ENCODE measurements at places on chromosomes 5 and 9.

DNA sequence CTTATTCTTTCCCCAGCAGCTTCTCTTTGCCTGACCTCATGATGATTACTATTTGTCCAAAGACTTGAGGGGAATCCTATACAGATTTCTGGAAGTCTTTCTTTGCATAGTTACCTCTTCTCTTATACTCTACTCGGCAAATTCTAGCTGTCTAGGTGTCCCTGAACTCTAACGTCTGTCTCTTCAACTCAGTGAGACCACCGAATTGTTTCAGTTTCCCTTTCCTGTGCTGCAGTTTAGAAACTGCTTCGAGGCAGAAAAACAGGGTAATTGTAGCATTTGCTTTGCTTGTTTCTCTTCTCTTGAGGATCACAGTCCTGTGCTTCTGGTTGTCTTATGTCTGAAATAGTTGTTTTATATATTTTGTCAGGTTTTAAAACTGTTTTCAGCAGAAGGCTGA lies 14.8 kb downstream of the LVRN start:
- no peak for DNase-seq

- DNase-seq: no peak
Observed at GRCh38 chr9:26551971-26552370, 340.6 kb downstream of the CAAP1 start.

GRCh38 chr5:171312129-171312974 lies 3.3 kb downstream of the TLX3 start:
- no peak for DNase-seq

GRCh38 chr9:114287763-114288192 lies 35.1 kb upstream of the ORM1 start:
- no peak for DNase-seq

DNA sequence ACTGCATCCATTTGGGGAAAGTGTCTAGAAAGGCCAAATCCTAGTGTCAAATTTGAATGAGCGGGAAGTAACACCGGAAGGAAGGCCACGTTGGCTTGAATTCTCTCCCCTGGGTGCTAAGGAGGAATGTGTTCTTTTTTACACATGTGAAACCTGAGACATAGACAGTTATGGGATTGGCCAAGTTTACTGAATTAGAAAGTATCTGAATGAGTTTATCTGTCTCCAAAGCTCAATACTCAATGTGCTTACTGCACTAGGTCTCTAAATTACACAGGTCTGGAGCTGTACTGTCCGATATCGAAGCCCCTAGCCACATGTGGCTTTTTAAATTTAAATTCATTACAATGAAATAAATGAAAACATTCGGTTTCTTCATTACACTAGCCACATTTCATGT lies 6.0 kb downstream of the DMRT1 start:
- no peak for DNase-seq

DNA sequence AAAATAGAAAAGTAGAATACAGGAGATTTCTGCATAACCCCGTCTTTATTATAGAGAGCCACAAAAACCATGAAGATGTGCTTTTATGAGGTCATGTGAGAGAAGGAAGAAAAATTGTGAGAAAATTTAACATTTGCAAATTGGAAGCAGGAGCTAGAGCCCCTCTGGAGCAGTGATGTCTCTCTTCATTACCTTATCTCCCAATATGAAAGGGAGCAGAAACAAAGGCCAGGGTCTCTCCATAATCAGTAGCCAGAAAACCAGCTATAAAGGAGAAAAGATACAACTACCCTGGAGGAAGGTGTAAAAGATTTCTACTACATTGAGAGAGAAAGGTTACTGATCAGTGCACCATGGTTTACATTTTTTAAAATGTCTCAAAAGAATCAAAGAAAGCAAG lies 53.2 kb upstream of the ITGA1 start:
- no peak for DNase-seq

GRCh38 chr9:73916016-73916673 lies 581.0 kb upstream of the RORB start:
- no peak for DNase-seq
